ENCODE measurements at places on chromosomes 1 and 21. TPM values are rescaled to one million over a fixed set of nuclear protein-coding genes. Genes with fewer than 3 reads are reported as not detected.

The PIK3R3 gene
- 33.1 TPM for total RNA-seq

The SPATA21 gene
- total RNA-seq = not detected

The ZFP69B gene
- 3.8 TPM for total RNA-seq

DNA sequence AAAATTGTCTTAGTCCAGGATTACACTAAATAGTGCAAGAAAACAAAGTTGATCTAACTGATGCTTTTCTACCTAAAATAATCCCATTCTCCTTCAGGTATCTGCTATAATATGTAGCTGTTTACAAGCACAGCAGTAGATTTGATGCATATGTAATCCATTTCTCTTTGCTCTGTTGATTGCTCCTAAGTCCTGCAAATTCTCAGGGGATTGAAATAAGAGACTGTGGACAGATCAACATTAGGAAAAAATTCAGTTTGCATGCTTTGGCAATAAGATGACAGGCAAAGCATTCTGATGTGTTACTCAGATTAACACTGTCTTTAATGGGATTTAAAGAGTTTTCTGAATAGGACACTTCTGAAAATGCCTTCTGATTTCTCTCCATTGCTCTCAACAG is 34.7 kb downstream of the RNF11 start:
- peak overlapping the region; percentile 81 for H3K27ac ChIP-seq
- H3K36me3 ChIP-seq = no peaks in the 10 kb centered on the region
- H3K4me1 ChIP-seq = peaks cover 56% of the 10 kb centered on the region

GRCh38 chr1:161954466-161954865 is 69.2 kb downstream of the OLFML2B start:
- H3K4me3 ChIP-seq = no peak overlapping the region
- H3K36me3 ChIP-seq = peaks cover 9% of the 10 kb centered on the region
- H3K27me3 ChIP-seq = no peaks in the 10 kb centered on the region

DNA sequence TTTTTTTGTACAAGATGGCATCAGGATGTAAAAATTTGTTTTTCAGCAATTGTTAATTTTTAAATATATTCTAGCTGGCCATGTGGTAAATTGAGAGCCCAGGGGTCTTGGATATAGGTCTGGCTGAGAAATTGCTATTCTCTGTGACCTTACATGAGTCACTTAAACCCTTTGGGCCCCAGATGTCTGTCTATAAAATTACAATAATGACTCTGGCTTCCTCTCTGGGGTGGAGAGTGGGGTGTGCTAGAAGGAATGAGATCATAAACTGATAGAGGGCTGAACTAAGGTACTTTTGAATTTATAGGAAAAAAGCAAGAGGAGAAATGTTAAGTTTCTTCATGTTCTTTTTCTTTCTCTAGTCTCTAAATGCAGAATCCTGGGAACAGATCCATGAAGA is 12.4 kb upstream of the TCHH start:
- H3K4me1 ChIP-seq = no peaks in the 10 kb centered on the region
- DNase-seq = no peak
- no peak overlapping the region for H3K4me3 ChIP-seq
- H3K27ac ChIP-seq = no peak overlapping the region
- no peaks in the 10 kb centered on the region for H3K27me3 ChIP-seq

DNA sequence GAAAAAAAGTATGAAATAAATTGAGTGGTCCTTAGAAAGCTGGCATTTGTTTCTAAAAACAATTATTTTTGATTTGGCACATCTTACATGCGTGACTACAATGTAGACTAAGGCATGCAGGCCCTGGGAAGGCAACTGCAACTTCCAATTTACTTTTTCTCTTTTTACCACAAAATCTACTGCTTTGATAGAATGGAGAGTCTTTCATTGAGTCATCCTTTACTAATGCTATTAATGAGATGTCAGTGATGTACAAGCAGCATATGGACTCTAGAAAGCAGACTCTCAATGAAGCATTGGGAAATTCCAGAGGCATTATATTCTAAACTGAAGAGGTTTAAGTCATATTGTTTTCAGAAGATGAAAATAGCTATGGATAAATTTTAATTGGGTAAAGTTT is 29.6 kb upstream of the PRRX1 start:
- no peak overlapping the region for H3K27ac ChIP-seq
- H3K4me1 ChIP-seq = no peaks in the 10 kb centered on the region
- DNase-seq = no peak

- H3K27ac ChIP-seq = no peak overlapping the region
- H3K27me3 ChIP-seq = no peaks in the 10 kb centered on the region
- DNase-seq = no peak
- H3K4me1 ChIP-seq = no peaks in the 10 kb centered on the region
- H3K36me3 ChIP-seq = no peaks in the 10 kb centered on the region
- no peak overlapping the region for H3K4me3 ChIP-seq
These were observed 323.0 kb downstream of the CAMTA1 start for GRCh38 chr1:7108251-7108650.

- no peak overlapping the region for H3K27ac ChIP-seq
- no peak for DNase-seq
- H3K36me3 ChIP-seq = no peaks in the 10 kb centered on the region
- no peak overlapping the region for H3K4me3 ChIP-seq
- no peaks in the 10 kb centered on the region for H3K27me3 ChIP-seq
These were observed 13.9 kb upstream of the S100A7 start for GRCh38 chr1:153474347-153474746.

GRCh38 chr21:28752131-28752530 is 240.5 kb downstream of the LTN1 start:
- no peaks in the 10 kb centered on the region for H3K27me3 ChIP-seq
- H3K4me1 ChIP-seq = no peaks in the 10 kb centered on the region
- no peak overlapping the region for H3K27ac ChIP-seq

DNA sequence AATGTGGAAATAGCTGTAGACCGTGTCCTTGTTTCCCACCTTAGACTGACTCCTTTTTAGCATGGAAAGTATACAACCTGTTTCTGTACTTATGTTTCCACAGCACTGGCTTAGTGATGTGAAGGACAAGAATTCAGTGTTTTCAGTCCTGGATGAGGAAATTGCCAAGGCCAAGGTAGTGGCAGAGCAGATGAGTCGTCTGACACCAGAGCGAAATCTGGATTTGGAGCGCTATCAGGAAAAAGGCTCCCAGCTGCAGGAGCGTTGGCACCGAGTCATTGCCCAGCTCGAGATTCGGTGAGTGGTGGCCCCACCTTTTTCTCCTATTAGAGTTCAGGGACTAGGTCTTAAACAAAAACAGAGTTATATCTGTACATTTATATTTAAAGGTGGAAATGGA is 112.6 kb downstream of the MACF1 start:
- no peak overlapping the region for H3K4me3 ChIP-seq
- no peak for DNase-seq
- no peak overlapping the region for H3K27ac ChIP-seq
- no peaks in the 10 kb centered on the region for H3K4me1 ChIP-seq

GRCh38 chr1:17569200-17570139 is 30.0 kb downstream of the ARHGEF10L start:
- peak overlapping the region; percentile 95 for H3K27ac ChIP-seq
- DNase-seq = peak; percentile 97
- peaks cover 46% of the 10 kb centered on the region for H3K4me1 ChIP-seq
- no peaks in the 10 kb centered on the region for H3K27me3 ChIP-seq

- no peaks in the 10 kb centered on the region for H3K36me3 ChIP-seq
- H3K27me3 ChIP-seq = no peaks in the 10 kb centered on the region
- DNase-seq = no peak
- H3K27ac ChIP-seq = no peak overlapping the region
- peaks cover 15% of the 10 kb centered on the region for H3K4me1 ChIP-seq
These were observed 43.1 kb downstream of the WARS2 start for GRCh38 chr1:119097380-119097779.

GRCh38 chr1:111733183-111733991 is 5.8 kb downstream of the INKA2 start:
- H3K27ac ChIP-seq = peak overlapping the region; percentile 38
- DNase-seq = peak; percentile 78
- H3K4me1 ChIP-seq = peaks cover 19% of the 10 kb centered on the region
- no peak overlapping the region for H3K4me3 ChIP-seq
- no peaks in the 10 kb centered on the region for H3K36me3 ChIP-seq

GRCh38 chr1:51515312-51515960 is 3.6 kb downstream of the EPS15 start:
- no peaks in the 10 kb centered on the region for H3K36me3 ChIP-seq
- H3K27me3 ChIP-seq = no peaks in the 10 kb centered on the region
- H3K4me3 ChIP-seq = peak overlapping the region; percentile 95
- peaks cover 38% of the 10 kb centered on the region for H3K4me1 ChIP-seq
- H3K27ac ChIP-seq = peak overlapping the region; percentile 93

DNA sequence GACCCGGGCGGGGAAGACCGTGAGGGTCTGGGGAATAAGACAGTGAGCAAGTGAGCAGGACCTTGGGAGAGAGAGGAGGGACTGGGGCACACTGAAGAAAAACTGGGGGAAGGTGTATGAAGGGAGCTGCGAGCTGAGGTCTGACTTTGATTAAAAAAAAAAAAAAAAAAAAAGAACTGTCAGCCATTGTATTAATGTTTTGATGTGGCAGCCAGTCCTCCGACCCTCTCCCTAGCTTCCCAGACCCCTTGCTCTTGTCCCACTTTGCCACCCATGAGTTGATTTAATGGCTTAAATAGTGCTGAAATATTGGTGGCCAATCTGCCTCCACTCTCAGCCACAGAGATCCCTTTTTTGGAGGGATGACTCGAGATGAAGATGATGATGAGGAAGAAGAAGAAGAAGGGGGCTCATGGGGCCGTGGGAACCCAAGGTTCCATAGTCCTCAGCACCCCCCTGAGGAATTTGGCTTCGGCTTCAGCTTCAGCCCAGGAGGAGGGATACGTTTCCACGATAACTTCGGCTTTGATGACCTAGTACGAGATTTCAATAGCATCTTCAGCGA is 652 bp downstream of the HAX1 start:
- H3K4me1 ChIP-seq = no peaks in the 10 kb centered on the region
- H3K36me3 ChIP-seq = peaks cover 42% of the 10 kb centered on the region
- no peak for DNase-seq
- no peaks in the 10 kb centered on the region for H3K27me3 ChIP-seq
- peak overlapping the region; percentile 96 for H3K27ac ChIP-seq
- H3K4me3 ChIP-seq = peak overlapping the region; percentile 97

DNA sequence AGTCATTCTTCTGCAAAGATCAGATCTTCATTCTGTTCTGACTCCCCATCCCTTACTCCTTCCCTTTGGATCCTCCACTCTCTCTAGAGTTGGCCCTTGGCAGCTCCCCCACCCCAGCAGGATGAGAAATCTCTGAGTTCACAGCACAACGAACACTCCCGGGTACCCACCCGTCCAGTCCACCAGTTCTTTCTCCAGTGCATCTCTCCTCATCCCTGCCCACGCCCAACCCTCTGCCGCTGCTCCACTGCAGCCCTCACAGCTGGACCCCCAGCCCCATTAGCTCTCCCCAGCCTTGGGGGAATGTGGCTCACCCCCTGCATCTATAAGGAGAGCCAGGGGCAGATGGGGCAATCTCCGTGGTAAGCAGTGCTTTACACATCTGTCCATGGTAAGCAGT is 125.7 kb downstream of the MATN1 start:
- H3K27me3 ChIP-seq = no peaks in the 10 kb centered on the region
- no peaks in the 10 kb centered on the region for H3K36me3 ChIP-seq
- H3K4me1 ChIP-seq = no peaks in the 10 kb centered on the region
- H3K4me3 ChIP-seq = no peak overlapping the region

- H3K36me3 ChIP-seq = no peaks in the 10 kb centered on the region
- no peak overlapping the region for H3K4me3 ChIP-seq
These were observed 93.0 kb downstream of the DISC1 start for GRCh38 chr1:231719485-231720183.

DNA sequence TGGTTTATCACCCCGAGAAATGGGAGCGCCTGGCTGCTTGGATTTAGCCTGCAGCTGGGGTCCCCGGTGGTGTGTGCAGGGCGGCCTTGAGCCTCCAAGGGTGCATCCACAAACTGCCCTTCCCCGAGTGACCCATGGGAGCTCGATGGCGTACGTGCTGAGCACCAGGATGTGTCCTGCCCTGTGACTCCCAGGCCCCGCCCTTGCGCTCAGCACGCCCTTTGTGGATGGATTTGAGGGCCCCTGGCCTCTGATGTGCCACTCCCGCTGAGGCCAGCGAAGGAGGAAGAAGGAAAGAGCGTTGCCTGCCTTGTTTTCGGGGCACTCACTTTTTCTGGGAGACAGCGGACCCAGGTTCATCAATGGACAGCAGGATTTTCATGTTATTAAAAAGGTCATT is 1.7 kb upstream of the TFF3 start:
- H3K27ac ChIP-seq = no peak overlapping the region
- no peaks in the 10 kb centered on the region for H3K27me3 ChIP-seq
- H3K4me1 ChIP-seq = no peaks in the 10 kb centered on the region
- no peaks in the 10 kb centered on the region for H3K36me3 ChIP-seq
- no peak for DNase-seq

DNA sequence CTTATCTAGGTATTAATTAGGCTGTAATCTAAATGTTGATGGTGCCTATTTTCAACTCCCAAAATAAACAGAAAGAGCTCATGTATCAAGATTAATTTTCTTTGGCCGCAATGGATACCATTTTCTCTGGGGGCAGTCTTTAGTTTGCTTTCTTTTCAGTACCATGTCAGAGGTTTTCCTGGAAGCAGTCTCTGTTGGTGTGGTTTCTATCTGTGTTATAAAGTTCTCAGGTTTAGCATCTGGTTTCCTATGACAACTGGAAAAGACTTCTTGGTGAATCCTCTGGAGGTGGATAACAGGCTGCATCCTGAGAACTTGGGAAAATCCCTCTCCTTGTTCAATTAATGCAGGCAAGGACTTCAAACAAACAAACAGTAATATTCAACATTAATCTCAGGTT is 38.7 kb upstream of the BATF3 start:
- no peak overlapping the region for H3K4me3 ChIP-seq
- no peaks in the 10 kb centered on the region for H3K36me3 ChIP-seq
- no peak overlapping the region for H3K27ac ChIP-seq
- H3K27me3 ChIP-seq = no peaks in the 10 kb centered on the region

- no peak for DNase-seq
- no peak overlapping the region for H3K4me3 ChIP-seq
- no peaks in the 10 kb centered on the region for H3K36me3 ChIP-seq
- no peaks in the 10 kb centered on the region for H3K4me1 ChIP-seq
- H3K27ac ChIP-seq = no peak overlapping the region
These were observed 87.4 kb downstream of the FASLG start for GRCh38 chr1:172746091-172746949.

GRCh38 chr1:180603223-180603849 is 28.5 kb upstream of the XPR1 start:
- no peaks in the 10 kb centered on the region for H3K36me3 ChIP-seq
- no peak overlapping the region for H3K4me3 ChIP-seq
- H3K27ac ChIP-seq = no peak overlapping the region
- DNase-seq = no peak
- H3K27me3 ChIP-seq = no peaks in the 10 kb centered on the region

- H3K27me3 ChIP-seq = no peaks in the 10 kb centered on the region
- no peak overlapping the region for H3K4me3 ChIP-seq
- H3K4me1 ChIP-seq = no peaks in the 10 kb centered on the region
- H3K36me3 ChIP-seq = peaks cover 3% of the 10 kb centered on the region
- no peak overlapping the region for H3K27ac ChIP-seq
These were observed 70.4 kb downstream of the PRPF38A start for GRCh38 chr1:52474807-52475206.

All from ascending aorta (tissue), 2 donors.